Activated naive CD8-positive, alpha-beta T cell treated with anti-CD3 and anti-CD28 coated beads, Interleukin-2, amount 10 ng/mL, durations not matched to agents 7 days and 5 days (primary cell): ENCODE measurements at places on chromosomes 7 and 10.

GRCh38 chr7:55086413-55087201 lies 67.8 kb downstream of the EGFR start:
- no peak for DNase-seq

DNA sequence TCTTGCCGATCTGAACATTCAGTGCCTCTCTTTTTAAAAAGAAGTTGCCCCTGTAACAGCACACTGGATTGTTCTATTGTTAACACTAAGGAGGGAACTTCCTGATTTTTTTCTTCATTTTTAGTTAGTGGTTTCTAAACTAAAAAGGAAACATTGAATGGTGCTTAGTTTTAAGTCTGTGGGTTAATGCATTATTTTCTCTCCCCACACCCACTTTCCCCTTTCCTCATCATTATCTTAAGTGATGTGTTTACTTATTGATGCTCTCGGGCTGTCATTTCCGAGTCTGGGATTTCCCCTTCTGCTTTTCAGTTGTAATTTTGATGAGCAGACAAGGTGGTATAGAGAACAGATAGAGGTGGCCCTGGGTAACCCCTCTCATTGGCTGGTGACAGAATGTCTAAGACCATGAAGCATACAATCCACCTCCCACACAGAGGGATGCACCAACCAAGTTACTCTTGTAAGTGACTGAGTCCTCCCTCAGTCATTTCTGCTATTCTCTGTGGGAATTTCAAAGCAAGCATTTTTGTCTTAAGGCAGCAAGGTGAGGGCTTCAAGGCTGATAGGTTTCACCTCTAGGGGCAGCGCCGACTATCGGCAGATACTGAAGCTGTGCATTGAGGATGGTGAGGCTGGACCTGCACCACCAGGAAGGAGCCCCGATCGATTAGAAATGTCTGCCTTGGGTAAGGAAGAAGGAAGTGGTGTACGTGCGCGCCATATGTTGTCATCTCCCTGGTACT lies 49.5 kb downstream of the CHN2 start:
- DNase-seq, result no peak

GRCh38 chr7:27151341-27151930 lies 947 bp downstream of the HOXA3 start:
- DNase-seq, result no peak

- no peak for DNase-seq
Observed at GRCh38 chr7:100706672-100707311, 871 bp downstream of the POP7 start.

GRCh38 chr7:86768967-86769760 lies 125.5 kb downstream of the GRM3 start:
- DNase-seq, result no peak

GRCh38 chr10:73494877-73495225 lies 973 bp downstream of the PPP3CB start:
- no peak for DNase-seq

DNA sequence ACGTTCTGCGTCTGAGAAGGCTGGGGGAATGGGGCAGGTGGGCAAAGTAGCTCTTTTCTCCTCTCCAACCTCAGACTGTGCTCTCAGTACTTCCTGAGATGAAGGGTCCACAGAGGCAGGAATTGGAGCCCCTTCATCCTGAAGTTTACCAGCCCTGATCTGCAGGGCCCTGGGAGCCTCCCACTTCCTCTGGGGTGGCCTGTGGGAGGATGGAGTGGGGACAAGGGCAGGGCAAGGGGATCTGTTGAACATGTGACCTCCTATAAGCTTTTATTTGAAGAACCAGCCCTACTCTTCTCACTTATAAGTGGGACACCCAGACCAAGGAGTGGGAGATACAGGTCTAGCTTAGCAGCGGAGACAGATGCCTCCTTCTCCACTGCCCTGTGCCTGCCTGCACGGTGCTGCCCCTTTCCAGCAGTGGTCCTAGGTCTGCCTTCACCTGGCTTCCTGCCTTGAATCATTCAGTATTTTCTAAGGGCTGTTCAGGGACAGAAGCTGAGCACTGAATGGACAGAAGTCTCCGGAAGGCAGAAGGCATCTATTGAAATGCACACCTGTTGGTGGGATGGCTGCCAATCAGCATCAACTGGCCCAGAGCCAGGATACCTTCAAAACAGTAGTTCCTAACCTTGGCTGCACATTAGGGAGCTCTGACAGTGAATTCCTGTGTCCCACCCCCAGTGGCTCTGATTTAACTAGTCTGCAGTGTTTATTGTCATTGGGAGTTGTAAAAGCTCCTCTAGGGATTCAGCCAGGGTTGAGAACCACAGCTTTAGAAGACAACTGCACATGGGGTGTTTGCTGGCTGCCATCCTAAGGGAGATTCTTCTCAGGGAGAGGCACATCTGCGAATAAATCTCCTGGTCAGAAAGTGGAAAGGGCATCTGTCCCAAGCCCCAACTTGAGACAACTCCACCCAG lies 2.7 kb upstream of the ARHGAP22 start:
- no peak for DNase-seq

DNA sequence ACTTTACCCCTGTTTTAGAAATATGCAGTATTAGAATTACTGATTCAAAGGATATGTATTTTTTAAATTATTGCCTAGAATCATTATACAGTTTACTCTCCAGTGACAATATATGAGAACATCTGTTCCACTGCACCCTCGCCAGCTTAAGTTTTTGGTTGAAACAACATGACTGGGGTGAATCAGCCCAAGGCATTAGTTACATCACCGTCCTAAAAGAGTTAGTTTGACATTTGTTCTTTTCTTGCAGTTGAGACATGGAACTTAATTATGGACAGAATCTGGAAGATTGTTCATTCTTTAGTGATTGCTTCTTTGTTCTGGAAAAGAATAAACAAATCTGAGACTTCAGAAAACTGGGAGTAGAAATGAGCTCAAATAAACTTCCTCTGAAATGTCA lies 167.3 kb upstream of the DKK1 start:
- DNase-seq, result no peak

DNA sequence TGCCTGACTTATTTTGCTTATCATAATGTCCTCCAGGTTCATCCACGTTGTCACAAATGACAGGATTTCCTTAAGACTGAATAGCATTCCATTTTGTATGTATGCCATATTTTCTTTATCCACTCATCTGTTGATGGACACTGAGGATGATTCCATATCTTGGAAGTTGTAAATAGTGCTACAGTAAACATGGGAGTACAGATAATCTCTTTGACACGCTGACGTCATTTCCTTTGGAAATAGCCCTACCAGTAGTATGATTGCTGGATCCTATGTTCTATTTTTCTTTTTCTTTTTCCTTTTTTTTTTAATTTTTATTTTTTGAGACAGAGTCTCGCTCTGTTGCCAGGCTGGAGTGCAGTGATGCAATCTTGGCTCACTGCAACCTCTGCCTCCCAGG lies 167.6 kb downstream of the CTTNBP2 start:
- no peak for DNase-seq

DNA sequence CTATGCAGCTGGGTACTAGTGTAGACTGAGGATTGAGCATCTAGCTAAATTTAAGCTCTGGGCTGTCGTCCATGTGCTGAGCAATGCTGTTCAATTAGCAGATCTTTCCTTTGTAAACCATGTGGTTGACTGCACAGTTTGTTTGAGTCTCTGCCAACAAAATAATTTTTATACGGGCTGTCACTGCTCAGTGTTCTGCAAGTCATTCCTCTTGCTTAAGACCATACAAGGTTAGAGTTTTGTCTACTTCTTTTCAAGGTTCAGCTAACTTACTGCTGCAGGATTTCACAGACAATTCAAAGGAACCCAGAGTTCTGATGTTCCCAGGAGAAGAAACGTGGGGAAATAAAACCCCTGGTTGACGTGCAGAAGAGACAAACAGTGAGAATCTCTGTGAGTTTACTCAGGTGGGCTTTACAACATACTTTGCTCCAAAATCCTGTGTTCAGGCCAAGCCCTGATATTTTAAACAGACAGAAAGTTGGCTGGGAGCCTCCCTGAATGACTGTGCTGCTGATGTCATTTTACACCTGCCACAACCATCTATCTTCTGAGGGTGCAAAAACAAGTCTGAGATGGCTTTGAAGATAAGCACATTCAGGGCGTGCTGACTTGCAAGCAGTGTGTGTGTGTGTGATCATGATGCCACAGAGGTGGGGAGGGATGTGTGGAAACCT lies 177.1 kb upstream of the SVIL start:
- DNase-seq, result no peak

DNA sequence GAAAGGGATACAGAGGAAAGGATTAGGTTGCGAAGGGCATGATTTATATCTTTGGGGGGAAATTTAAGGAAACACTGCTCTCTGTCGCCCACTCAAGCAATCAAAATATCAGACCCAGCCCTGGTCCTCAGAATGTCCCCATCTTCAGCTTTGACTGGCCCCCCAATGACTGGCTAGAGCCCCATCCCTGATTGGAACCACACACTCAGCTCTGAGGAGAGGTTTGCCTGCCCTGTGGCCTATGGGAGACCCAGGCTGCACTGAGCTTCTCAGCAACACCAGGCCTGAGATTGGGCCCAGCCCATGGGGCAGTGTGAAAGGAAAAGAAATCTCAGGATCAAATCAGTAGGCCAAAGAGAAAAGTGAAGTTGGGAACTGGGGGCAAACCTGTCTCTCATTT lies 69.5 kb downstream of the ADCYAP1R1 start:
- DNase-seq, result no peak

GRCh38 chr10:130547368-130547767 lies 411.2 kb downstream of the GLRX3 start:
- no peak for DNase-seq

- DNase-seq, result peak; percentile 67
Observed at GRCh38 chr7:130733931-130734814, at the start of gene KLF14. KLF14 (minus strand) TSS chr7:130734207; CDS start chr7:130734033, 174 bp downstream.

GRCh38 chr10:98292971-98293370 lies 25.0 kb upstream of the LOXL4 start:
- DNase-seq, result no peak

GRCh38 chr10:103712898-103713498 lies 142.4 kb downstream of the SH3PXD2A start:
- DNase-seq, result peak; percentile 78

DNA sequence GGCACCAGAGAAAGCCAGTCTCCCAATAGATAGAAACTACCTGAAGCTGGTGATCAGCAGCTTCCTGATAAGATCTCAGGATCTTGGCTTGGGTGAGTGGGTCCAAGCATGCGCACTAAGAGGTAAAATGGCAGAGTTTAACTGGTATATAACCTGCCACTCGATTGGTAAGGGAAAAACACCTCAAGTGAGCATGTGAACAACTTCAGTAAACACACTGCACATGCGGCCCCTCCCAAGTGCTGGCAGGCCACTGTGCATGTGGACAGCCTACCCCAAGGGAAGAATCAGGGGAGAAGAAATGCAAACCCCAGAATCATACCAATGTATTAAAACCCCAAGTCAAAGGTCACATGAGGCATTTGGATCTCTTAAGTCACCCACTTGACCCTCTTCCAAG lies 17.7 kb upstream of the PON1 start:
- no peak for DNase-seq

DNA sequence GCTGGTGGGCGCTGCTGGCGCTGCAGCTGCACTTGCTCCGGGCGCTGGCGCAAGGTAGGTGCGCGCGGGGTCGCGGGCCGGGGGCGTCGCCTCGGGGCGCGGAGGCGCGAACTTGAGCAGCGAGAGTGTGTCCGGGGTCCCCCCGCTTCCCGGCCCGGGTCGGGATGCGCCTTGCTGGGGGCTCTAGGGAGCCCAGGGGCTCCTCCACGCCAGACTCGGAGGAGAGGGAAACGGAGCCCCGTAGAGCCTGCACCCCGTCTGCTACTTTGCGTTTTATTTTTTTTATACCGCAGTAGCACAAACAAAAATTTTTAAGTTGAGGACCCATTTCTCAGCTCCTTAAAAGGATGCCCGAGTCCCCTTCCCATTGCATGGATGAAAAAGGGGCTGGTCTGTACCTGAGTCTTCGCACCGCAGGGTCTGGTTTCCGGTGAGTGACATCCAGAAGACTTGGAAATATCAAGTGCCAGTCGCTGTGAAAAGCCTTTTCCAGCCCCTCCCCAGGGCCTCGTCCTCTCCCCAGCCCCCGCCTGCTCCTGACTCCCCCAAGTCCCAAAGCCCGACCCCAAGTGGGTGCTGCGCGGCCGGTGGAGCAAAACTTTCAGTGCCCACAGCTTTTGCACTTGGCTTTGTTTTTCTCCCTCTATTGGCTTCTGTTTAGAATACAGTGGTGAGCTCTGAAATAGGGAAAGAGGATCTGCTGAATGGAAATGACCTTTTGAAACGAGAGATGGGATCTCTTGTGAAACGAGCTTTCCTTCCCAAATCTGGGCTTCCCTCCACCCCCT lies 973 bp downstream of the SDK1 start:
- peak; percentile 49 for DNase-seq

DNA sequence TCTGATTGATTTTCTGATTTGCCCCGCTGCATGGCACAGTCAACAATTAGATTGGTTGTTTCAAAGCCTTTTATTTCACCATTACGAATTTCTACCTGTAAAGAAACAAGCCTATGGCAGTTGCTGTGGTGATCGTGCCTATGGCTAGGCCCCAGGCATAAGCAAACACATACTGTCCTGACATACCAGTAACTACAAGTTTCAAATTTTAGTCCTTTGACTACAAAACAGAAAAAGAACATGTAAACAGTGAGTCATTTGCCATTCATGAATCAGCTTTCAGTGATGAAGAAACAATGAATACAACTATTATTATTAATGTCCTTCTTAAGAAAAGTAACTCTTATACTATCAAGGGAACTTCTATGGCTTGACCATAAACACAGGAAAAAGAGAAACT lies 168.0 kb upstream of the LRRN3 start:
- DNase-seq, result no peak

DNA sequence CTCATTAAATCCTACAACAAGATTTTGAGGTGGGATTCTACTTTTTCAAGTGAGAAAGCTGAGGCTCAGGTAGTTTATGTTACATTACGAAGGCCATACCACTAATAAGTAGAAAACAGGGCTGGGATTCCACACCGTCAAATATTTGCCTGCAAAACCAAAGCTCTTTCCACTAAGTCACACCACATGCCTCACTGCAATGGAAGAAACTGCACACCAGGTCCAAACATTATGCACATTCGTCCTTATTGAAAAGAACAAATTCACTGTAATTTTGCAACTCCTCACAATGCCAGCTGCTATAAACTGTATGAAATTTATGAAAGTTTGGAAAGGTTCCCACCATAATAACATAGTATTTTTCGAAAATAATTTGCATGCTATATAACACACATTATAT lies 66.5 kb downstream of the DGKB start:
- no peak for DNase-seq

GRCh38 chr10:28470873-28471651 lies 61.9 kb upstream of the WAC start:
- no peak for DNase-seq

GRCh38 chr10:113613977-113614690 lies 49.7 kb downstream of the NRAP start:
- DNase-seq, result no peak
